Effector memory CD8-positive, alpha-beta T cell (primary cell): ENCODE measurements at places on chromosomes 11 and 22.

DNA sequence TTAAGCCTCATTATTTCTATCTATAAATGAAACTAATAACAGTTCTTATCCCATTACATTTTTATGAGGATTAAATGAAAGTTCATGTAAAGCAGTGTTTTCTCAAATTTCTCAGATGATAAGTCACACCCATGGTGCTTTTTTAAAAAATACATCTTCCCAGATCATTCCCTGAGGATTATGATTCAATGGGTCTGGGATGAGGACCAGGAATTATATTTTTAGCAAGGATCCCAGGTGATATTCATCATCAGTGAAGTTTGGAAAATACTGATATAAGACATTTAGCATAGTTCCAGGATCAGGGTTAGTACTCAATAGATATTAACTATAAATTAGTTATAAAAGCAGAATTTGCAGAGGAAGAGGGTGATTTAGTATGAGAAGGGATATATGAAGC is 89.1 kb downstream of the BBOX1 start:
- no peak for DNase-seq

GRCh38 chr11:27622541-27623300 is 77.5 kb downstream of the BDNF start:
- no peak for DNase-seq

DNA sequence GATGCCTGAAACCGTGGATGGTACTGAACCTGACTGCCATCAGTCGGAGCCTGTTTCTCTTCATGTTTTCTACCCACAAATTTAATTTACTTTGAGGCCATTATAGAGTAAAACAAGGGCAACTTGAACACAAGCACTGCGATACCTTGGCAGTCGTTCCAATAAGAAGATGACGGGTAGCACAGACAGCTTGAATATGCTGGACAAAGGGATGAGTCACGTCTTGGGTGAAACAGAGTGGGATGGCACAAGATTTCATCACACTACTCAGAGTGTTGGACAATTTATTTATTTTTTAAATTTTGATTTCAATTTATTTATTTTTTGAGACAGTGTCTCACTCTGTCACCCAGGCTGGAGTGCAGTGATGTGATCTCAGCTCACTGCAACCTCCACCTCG is 5.7 kb downstream of the DIXDC1 start:
- DNase-seq, result no peak

DNA sequence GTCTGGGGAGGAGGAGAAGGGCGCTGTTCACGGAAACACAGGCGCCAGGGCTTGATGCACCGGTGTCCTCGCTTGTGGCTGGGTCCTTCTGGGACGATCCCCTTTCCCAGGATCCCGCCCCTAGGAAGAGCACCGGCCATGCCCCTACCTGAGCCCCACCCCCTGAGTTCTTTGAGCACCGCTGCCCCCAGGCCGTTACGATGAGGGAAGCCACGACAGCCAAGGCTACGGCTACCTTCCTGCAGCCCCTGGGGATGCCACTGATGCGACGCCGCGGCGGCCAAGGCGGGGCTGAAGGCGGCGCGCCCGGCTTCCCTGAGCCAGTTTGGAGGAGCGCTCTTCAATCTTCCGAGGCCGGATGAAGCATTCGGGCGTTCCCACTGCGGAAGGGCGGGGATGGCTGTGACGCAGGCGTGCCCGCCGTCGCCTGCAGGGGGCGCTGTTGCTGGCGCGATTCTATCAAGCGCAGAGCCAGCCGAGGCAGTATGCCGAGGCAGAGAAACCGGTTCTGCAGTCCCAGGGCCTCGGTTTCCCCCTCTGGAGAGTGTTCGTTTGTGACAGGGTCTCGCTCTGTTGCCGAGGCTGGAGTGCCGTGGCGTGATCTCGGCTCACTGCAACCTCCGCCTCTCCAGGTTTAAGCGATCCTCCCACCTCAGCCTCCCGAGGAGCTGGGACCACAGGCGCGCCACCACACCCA is 9.7 kb upstream of the NEFH start:
- DNase-seq, result peak; percentile 60

GRCh38 chr11:13686776-13687175 is 18.3 kb downstream of the FAR1 start:
- no peak for DNase-seq

DNA sequence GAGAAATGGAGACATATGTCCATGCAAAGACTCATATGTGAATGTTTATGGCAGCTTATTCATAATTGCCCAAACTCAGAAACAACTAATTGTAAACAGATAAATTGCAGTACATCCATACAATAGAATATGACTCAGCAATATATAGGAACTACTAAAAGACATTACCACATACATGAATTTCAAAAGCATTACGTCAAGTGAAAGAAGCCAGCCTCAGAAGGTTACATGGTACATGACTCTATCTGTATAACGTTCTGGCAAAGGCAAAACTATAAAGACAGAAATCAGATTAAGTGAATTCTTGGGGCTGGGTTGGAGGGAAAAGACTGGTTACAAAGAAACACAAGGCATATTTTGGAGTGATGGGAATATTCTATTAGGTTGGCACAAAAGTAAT is 7.2 kb downstream of the KCTD21 start:
- DNase-seq, result no peak

DNA sequence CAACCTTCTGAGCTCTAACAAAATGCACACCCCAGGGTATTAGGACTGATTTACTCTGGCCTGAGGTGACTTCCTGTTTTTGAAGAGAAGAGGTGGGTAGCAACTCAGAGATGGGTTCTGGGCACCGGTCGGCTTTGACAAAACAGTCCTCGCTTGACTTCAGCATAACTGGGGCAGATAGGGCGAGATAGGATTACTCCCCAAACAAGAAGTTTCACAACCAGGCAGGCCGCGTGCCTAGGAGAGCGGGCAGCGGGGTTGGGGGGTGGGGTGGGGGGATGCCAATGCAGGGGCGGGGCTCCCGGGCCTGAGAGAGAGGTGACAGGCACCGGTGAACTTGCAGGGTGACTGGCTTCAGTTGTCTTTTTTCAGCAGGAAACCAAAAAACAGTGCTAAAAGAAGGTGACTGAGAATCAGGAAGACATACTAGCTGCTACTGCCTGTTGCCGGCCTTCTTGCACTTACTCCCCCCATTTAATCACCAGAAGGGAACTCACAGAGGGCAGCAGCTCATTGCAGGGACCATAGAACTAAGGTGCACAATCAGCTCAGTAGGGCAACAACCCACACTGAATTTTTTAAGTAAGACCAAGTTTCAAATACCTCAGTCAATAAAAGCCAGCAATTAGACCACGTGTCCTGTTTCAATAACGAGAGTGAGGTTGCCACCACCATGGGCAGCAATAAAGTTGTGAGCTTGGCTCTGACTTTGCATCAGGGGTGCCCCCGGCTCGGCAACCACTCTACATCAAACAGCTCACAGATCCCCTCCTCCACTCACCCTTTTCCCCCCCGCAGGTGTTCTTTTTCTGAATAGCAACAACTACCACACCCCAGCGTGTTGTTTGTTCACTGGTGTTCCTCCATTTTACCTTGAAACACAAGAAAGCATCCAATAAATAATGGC is 37.2 kb upstream of the ETS1 start:
- peak; percentile 67 for DNase-seq

DNA sequence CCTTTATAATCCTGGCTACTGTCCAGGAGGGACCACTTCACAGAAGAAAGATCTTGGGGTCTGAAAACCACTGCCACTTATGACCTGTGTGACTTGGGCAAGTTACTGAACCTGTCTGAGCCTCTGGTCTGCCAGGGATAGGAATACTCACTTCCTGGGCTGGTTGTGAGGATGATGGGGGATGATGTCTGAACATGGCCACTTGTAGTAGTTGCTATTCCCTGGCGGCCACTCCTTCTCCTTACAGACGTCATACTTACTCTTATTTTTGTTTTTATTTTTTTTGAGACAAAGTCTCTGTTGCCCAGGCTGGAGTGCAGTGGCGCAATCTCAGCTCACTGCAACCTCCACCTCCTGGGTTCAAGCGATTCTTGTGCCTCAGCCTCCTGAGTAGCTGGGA is 26.1 kb downstream of the CD82 start:
- no peak for DNase-seq

DNA sequence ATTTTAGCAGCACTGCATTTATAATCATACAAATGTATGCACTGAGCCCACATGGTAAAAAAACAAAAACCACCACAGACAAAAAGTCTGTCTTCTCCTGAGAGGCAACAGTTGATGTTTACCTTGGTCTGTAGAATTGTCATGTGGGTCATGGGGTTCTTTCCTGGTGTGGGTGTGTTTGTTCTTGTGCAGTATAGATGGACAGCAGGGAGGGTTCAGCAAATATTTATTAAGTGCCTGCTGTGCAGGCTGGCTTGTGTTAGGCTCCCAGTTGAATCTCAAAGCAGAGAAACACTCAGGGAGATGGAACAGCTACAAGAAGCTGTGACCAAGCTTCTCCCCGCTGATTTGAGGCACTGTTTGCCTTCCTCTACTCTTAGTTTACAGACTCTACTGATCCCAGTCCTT is 82.2 kb downstream of the PISD start:
- DNase-seq, result no peak

DNA sequence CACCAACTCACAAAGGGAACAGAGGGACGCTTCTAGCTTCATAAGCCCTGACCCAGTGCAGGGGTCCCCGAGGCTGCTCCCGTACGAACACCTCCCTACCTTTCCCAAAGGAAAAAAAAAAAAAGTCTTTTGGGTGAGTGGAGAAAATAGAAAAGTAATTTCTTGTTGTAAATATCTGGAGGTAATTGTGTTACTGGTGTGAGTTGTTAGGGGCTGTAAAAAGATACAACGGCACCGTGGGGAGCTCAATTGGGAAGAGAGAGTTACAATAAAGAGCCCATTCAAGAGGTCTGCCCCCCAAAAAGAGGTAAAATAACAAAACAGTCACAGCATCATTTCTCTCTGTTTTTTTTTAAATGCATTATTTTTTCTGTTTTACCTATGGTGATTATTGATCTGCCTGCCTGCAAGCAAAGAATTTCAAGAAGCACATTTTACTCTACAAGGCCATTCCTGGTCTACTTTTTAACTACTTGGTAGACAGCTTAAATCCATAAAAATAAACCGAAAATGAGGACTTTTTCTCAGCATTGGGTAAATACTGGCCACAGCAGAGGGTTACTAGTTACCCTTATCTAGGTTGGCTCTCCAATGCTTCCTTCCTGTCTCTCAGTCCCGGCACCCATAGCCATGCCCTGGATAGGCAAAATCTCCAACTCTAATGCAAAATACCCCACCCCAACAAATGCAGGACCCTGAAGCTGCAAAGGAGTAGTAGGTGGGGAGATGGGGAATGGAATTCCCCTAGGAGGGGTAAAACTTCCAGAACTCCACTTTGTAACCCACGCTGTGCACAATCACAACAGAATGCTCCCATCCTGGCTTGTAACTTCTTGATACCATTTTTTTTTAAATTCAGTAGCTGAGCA is 3.1 kb downstream of the PAX6 start:
- no peak for DNase-seq

DNA sequence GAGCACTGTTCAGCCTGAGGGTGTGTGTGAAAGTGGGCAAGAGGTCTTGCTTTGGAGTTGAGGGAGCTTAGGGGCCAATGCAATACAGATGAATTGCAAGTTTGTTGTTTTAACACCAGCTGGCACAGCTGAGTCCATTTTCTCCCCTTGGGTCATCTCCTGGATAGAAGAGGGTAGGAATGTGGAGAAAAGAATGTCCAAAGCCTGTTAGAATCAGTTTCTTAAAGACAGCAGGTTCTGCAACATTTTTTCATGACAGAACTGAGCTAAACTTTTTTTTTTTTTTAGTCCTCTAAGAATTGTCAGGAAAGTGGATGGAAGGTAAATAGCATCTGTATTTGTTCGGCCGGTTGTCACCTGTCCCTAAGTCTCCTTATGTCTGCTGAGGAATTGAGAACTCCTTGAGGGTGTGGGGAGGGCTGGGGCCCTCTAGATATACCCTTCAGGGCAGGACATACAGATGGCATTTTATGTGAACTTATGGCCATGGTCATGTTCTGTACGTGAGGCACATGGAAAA is 211.1 kb upstream of the CADM1 start:
- DNase-seq, result no peak

GRCh38 chr11:127255209-127255608 is 254.6 kb upstream of the KIRREL3 start:
- no peak for DNase-seq

GRCh38 chr11:45850446-45850845 is 3.2 kb downstream of the CRY2 start:
- DNase-seq, result no peak

DNA sequence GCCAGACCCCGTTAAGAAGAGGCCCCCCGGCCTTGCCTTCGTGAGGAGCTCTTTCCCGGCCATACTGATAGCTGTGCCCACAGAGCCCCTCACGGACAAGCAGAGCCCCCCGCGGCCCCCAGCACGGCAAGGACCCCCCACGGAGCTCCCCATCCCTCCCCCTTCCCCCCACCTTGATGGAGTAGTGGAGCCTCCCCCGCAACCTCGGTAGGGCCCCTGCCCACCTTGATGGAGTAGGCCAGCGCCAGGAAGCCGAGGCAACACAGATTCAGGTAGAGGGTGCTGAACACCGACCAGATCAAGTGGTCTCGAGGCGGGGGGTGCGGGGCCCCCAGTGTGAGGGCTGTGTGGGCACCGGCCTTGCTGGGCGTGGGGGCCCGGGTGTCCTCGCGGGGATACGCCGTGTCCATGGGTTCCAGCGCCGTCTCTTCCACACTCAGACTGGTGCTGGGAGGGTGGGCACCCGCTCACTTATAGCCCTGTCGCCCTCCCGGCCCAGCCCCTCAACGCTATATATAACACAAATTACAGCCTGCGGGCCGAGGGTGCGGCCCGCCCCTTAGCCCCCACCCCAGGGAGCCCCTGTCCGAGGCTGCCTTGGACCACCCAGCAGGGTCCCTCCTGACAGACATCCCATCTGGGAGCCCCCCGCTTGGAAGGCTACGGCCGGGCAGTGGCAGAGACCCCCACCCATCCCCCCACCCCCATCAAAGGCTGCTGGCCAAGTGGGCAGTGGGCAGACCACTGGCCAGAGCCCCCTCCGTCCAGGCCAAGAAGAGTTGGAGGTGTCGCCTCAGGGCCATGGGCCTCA is at the start of gene IFITM5:
Gene IFITM5 (minus strand): TSS at position 446 of the 811 bp plus-strand sequence. CDS start 36 bp downstream, at position 410.
- no peak for DNase-seq

DNA sequence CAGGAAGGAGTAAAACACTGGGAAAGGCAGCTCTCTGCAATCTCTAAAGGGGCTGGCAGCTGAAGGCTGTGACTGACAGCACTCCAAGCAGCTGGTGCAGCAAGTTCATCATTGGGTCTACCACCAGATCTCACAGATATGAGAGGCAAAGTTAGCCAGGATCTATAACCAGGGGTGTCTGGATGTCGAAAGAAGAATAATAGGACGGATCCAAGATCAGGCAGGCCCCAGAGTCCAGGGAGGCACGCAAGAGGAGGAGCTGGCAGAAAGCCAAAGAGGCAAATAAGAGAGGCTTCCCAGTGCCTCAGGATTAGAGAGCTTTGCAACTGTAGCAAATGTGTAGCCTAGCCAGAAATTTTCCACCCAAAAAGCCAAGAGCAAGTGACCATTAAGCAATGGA is 77.1 kb downstream of the RBMXL2 start:
- DNase-seq, result no peak
